ENCODE measurements at places on chromosomes 2 and 18. TPM values are rescaled to one million over a fixed set of nuclear protein-coding genes. Genes with fewer than 3 reads are reported as not detected.

Gene MAP3K19
- not detected for total RNA-seq

Gene SLC5A7
- not detected for total RNA-seq

Gene TMEM17
- total RNA-seq: 0.14 TPM

Gene MDH1B
- 0.09 TPM for total RNA-seq

Gene FTCDNL1
- 1.2 TPM for total RNA-seq

Gene UPP2
- not detected for total RNA-seq

Measured in T-helper 2 cell treated with Interferon-gamma antibody and Interleukin-4, amounts not matched to agents 100 ng/mL and 5 ng/mL, for 36 hours (primary cell).